Tibial nerve (tissue), 4 donors: ENCODE measurements at places on chromosomes 11 and 22.

DNA sequence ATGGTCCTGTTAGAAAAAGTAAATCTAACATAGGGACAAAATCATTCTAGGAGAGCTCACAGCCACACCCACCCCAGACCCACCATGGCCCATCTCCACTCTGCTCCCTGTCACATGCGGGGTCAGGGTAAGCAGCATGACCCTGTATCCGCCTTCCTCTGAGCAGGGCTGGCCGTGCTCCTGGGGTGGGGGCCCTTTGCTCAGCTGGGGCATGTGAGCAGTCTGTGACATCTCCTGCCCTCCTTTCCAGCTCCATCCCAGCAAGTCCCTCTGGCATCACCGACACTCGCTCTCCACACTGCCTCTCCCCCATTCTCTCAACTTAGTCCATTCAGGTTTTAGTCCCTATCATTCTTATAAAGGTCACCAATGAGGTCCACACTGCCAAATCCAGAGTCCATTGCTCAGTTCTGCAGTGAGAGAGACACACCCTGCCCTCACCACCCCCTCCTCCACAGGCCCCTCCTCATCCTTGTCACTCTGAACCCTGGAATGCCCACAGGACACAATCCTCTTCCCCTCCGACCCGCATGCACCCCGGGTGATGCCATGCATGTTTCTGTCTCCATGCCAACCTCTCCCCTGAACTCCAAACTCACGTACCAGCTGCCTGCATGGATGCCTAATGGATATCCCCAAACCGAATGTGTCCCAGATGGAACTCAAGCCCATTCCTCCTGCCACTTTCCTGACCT lies 65.1 kb upstream of the PITPNB start:
- DNase-seq = no peak

DNA sequence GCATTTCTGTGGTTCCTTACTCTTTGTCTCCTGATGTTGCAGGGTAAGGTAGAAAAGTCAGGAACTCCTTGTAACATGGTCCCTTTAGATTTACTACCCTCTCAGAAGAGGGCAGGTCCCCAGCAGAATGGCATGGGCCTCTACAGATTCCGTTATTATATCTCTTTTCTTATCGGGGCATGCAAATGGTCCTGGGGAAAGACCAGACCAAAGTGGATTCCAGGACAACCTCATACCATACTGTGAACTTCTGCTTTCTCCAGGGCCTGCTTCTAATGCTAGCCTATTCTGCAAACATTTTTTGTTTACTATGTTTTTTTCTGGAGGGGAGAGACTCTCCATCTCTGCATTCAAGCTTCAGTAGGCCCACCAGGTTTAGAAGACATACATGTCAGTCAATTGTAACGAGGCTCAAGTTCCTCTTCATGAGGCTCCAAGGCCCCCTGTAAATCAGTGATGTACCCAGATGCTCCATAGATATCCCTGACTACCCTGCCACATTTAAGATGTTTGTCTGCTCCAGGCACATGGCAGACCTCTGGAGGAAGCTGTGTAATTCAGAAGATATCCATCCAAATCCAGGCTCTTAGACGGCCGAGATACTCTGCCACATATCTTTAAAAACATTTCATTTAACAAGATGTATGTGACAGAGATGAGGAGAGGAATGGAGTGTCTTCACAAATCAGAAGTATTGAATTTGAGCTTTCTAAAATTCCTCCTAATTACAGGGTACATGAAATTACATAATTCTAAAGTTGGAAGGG lies 8.5 kb upstream of the ME3 start:
- DNase-seq = no peak

DNA sequence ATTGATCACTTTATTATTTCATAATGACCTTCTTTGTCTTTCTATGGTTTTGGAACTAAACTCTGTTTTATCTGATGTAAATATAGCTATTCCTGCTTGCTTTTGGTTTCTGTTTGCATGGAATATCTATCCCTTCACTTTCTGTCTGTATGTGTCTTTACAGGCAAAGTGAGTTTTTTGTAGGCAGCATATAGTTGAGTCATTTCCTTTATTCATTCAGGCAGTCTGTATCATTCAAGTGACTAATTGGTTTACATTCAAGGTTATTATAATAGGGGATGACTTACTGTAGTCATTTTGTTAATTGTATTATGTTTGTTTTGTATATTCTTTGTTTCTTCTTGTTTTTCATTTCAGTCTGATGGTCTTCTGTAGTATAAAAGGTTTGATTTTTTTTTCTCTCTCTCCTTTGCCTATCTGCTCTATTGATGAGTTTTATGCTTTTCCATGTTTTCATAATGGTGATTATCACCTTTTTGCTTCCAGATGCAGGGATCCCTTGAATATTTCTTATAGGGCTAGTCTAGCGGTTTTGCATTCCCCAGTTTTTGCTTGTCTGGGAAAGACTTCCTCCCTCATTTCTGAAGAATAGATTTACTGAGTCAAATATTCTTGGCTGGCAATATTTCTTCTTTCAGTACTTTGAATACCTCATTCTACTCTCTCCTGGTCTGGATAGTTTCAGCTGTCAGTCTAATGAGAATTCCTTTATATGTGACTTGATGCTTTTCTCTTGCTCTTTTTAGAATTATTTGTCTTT lies 50.4 kb downstream of the GDPD4 start:
- DNase-seq = no peak

DNA sequence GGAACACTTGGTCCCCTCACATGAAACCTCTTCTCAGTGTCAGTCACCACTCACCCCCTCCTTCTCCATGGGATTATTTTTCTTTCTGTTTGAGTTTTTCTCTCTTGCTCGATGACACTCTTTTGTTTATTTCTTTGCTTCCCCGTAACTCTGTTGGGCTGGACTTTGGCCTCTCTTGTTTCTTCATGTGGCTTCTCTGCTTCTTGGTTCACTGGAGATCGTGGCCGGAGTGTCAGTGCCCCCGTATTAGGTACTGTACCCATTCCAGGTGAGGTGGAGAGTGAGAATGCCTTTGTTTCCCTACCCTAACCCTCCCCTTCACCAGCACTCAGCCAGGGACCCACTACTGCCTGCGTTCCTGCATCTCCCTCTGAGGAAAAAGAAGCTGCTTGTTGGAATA lies 32.5 kb downstream of the CYB5R2 start:
- DNase-seq = no peak

GRCh38 chr11:65053827-65054508 lies 4.4 kb downstream of the NAALADL1 start:
- no peak for DNase-seq

GRCh38 chr11:21514316-21514715 lies 678.6 kb upstream of the ANO5 start:
- DNase-seq = no peak

DNA sequence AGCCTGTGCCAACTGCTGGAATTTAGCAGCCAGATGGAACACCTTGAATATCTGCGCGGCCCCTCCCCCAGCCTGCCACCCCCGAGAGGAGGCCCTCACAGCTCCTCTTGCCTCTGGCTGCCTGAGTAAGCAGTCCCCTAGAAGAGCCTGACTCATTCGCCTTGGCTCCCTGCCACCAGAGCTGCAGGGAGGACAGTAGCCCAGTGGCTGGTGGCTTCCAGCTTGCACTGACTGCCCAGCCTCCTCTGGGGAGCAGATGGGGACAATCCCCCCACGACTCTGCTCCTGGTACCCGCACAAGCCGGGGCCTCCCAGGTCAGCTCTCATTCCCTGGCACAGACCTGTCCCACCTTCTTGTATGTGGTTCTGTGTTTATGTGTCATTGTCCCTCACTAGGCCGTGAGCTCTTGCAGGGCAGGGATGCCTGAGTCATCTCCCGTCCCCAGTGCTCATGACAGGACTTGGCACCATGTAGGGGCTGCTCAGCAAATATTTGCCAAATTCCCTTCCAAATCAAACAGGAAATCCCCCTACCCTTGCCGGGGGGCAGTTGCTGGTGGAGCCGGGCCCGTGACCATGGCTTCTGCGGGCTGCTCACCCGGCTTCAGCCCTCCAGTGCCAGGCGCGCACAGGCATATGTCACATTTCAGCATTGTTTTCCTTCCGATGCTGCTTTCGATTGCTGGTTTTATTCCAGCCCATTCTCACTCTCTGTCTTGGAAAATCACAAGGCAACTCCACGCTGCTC lies 43.6 kb downstream of the CACNG2 start:
- DNase-seq = peak; percentile 82

DNA sequence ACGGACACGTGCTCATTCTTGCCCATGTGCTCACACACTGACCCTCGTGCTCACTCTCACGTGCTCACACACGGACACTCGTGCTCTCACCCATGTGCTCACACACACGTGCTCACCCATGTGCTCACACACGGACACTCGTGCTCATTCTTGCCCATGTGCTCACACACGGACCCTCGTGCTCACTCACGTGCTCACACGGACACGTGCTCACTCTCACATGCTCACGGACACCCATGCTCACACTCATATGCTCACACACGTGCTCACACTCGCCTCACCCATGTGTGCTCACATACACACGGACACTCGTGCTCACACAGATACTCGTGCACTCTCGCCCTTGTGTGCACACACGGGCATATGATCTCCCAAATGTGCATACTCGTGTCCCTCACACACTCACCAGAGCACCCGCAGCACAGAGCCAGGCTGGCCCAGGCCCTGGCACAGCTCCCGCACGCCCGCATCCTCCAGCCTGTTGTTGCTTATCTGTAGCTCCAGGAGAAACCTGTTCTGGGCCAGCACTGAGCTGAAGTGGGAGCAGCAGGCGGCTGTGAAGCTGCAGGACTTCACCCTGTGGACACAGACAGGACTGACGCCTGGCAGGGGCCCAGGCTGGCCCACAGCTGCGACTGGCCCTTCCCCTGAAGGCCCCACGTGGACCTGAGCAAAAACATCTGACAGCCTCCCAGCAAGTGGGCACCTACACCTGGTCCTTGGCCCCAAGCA lies 9.3 kb downstream of the RNH1 start:
- no peak for DNase-seq

DNA sequence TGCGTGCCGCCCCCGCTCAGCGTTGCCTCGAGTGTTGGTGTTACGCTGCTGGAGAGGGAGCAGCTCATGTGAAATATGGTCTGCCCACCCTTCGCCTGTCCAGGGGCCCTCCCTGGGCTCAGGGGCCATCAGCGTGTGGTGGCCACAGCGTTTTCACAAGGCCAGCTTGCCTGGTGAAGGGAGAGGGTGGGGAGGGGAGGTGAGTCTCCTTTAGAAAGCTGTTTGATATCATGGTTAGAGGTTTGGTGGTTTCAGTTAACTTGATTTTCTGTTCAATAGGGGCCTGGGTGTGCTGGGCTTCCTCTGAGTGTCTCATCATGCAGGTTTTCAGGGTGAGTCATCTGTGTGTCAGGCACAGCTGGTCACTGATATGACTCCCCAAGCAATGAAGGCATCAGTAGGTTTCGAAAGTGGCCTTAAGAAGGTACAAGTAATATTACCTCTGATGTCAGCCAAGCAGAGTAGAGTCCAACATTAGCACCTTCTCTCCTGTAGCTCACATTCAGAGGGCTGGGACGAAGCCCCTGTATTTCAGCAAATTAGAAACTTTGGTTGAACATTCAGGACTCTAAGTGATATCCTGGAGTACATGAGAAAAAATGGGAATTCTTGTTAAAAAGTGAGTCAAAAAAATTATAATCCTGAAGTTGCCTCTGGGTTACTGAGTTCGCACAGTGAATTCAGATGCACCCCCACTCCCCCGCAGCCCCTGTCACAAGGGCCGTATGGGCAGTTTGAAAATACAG lies 172.5 kb downstream of the TBC1D22A start:
- no peak for DNase-seq

- no peak for DNase-seq
Observed at GRCh38 chr22:19688301-19689290, 25.7 kb upstream of the SEPTIN5 start.

GRCh38 chr11:45930031-45930794 lies 7.8 kb downstream of the LARGE2 start:
- no peak for DNase-seq

GRCh38 chr11:120985718-120986569 lies 38.0 kb upstream of the TBCEL start:
- DNase-seq = no peak

DNA sequence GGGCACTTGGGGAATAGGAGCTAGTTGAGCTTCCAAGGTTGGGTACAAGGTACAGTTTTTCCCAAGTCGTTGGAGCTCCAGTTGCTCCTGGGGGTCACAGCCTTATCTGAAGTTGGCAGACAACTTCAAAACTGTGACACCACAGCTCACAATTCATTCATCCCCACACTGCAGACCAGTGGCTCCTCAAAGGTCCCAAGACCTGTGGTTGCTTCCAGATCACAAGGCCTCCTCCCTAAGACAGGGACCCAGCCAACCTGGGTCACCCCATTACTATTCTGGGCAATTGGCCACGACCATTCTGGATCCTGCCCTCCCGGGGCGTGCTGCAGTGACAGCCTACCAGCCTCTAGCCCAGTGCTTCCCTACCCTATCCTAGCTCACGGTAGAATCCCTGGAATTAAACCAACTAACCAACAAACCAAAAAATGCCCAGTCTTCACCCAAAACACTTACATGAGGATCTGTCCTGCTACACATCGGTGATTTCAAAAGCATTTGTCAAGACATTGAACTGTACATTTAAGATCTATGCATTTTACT lies 862 bp upstream of the PDXP start:
- no peak for DNase-seq

GRCh38 chr22:17086788-17087497 lies 2.1 kb downstream of the IL17RA start:
- no peak for DNase-seq

GRCh38 chr22:39959640-39960447 lies at the start of gene TMA7B:
Gene TMA7B, plus strand, starts transcription at chr22:39960397. Its CDS starts 3,978 bp downstream, at chr22:39964375.
- no peak for DNase-seq

GRCh38 chr11:31964181-31964580 lies 126.7 kb upstream of the RCN1 start:
- DNase-seq = no peak

DNA sequence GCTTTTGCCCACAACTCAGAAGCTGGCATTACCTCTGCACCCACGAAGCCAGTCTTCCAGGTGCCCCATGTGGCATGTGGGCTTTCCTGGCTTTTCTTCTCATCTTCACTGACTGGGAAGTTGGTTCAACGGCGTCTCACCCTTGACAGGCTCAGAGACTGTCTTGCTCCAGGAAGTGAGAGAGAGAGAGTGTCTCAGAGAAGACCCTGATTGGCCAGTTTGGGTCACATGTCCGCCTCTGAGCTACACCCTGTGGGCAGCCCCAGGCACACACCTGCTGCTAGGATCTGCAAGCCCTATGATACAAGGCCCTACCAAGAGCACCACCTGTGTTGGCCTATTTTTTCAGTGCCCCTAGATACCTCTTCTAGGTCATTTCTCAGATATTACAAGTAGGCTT lies 39.0 kb downstream of the RTL6 start:
- no peak for DNase-seq

DNA sequence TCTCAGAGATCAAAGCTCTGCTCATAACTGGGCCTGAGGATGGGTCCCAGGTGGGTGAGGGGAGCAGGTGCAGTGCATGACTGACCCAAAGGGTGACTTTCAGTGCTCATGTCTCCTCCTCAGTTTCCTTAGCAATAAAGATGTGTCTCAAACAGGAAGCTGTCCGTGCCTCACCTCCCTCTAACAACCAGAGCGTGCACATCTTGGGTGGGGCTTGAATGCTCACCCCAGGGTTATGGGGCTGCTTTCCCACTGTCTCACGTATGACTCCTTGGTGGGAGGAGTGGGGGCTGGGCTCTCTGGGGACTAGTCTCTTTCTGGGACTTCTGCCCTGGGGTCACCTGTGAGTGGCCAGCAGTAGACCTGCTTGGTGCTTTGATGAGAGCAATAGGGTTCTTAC lies 53.9 kb upstream of the PHOX2A start:
- DNase-seq = no peak
